ENCODE measurements at places on chromosomes 7 and 10.

DNA sequence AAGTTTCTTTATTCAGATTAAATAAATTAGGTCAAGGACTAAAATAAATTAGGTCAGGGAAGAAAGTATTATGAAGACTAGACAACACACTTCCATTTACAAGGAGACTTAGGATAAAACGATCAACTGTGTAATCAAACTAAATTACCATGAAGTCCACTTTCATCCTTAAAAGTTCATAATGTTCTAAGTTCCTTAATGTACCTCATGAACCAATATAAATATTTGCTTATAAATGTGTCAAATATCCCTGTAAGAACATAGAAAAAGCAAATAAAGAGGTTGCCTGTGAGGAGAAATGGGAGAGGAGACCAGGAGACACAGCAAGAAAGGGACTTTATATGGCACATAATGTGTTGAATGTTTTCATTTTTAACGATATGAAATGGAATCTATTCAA is 345.6 kb downstream of the PARD3 start:
- DNase-seq: no peak

- no peak for DNase-seq
These were observed 120.1 kb upstream of the PITRM1 start for GRCh38 chr10:3292636-3293035.

- no peak for DNase-seq
These were observed 571.6 kb downstream of the SH2D4B start for GRCh38 chr10:81109200-81109752.

DNA sequence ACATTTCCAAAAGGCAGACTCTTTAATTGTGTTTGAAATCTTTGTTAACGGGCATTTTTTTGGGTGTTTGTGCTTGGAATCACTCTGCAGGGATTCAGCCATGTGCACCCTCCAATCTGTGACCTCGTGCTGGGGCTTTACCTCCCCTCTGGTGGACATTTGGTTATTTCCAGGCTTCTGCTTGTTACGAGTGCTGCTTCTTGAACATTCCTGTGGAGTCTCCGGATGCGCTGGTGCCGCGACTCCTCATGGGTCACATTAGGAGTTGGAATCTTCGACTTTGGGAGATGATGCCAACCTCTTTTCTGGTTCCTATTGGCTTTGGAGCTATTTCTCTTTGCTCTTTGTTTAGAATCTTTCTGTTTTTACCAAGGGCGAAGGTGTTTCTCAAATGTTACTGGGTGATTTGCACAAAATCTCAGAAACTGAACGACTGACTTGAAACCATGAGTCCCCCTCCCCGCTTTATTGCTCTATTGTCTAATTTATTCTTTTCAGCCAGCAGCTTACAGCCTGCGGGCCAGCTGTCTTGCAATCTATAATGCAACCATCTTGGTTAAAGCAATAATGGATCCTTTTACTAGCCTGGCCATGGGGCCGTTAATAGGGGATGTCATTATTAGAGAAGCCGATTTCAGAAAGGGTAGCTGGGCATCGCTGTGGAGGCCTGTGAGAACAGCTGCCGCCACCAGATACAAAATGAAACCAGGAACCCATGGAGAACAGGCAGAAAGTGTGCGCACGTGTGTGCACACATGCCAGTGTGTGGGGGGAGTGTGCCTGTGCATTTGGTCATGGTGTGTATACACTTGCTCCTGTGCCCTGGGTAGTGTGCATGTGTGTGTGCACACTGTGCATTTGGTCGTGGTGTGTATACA is 9.9 kb upstream of the DPYSL4 start:
- DNase-seq: no peak

DNA sequence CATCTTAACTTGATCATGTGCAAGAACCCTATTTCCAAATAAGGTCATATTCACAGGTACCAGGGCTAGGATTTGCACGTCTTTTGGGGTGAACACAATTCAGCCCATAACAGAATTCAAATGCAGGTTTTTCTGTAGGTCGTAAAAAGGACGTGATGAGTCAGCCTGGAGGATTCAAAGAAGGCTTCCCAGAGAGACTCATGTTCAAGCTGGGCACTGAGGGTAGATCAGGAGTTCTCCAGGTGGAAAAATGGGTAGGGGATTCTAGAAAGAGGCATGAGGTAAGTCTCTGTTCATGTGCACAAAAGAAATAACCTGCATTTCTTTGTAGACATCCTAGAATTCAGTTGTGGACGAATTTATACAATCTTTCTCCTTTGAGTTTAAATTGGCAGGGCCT is 160.4 kb downstream of the RPS24 start:
- DNase-seq: no peak

DNA sequence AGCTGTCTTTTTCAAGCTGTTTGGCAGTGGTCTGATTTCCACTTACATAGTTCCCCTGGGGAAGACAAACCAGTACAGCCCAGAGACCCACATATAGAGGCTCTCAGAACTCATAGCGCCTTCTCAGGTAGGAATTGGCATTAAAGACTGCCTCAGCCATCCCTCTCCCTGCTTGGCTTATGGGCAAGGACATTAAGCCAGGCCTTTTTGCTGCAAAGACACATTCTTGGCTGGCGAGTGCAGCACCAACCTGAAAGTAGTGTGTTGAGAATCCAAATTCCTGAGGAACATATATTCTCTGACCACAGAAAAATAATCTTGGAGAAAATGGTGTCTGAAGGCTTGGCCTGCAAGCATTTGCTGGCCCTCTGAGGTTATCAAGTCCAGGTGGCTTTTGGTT is 39.2 kb upstream of the HPS1 start:
- no peak for DNase-seq

DNA sequence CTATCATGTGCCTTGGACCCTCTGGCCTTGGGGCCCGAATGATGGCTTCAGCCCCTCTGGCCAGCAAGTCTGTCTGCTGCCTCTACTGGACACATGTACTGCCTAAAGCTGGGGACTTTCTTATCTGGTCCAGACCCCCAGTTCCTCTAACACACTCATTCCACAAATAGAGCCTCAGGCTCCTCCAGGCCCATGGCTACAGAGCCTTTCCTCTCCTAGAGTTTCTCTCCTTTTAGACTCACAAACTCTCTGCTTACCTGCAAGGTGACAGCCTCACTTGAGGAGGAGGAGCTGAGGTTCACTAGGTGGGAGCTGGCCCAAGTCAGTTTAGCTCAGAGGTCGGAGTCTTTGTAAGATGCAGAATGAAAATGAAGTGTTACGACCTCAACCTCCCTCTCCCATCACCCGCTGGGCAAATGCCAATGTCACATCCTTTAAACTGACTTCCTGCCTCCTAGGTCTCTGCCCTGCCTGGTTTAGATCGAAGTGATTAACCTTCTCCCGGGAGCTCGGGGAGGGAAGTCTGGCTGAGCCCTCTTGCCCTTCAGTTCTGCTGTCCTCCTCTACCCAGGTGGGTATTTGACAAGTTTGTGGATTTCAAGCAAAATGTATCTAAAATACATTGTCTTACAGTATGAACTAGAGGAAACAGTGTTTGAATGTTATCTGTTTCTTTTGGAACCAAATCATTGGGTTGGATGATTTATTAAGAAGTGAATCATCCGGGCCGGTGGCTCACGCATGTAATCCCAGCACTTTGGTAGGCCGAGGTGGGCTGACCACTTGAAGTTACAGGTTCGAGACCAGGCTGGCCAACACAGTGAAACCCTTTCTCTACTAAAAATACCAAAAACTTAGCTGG is 71.9 kb upstream of the TNS3 start:
- DNase-seq: no peak
